ENCODE measurements at places on chromosomes 2 and 18.

- no peak for DNase-seq
Observed at GRCh38 chr18:24026457-24026856, 11.9 kb downstream of the TTC39C start.

GRCh38 chr2:120036145-120036544 lies 23.3 kb downstream of the EPB41L5 start:
- DNase-seq: no peak

DNA sequence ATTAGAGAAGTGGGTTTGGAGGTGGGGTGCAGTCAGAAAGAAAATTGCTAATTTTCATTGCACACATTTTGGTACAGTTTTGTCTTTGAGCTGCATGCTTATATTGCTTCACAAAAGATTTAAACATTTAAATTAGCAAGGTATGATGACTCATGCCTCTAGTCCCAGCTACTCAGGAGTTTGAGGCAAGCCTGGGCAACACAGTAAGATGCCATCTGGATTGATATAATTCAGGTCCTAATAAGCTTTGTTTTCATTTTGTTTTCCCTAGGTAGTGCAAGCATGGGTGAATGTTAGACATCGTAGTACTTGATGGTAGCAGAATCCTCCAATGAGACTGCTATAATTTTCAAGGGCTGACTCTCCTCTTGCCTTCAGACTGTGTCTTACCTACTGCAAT lies 396.7 kb upstream of the RGPD4 start:
- DNase-seq: no peak

GRCh38 chr18:21513292-21513691 lies 87.2 kb downstream of the ESCO1 start:
- no peak for DNase-seq

GRCh38 chr2:88919087-88919738 lies 227.7 kb downstream of the RPIA start:
- no peak for DNase-seq

GRCh38 chr18:10660179-10660884 lies 134.5 kb downstream of the NAPG start:
- DNase-seq: no peak

GRCh38 chr18:9673296-9674251 lies 34.5 kb upstream of the RAB31 start:
- no peak for DNase-seq

DNA sequence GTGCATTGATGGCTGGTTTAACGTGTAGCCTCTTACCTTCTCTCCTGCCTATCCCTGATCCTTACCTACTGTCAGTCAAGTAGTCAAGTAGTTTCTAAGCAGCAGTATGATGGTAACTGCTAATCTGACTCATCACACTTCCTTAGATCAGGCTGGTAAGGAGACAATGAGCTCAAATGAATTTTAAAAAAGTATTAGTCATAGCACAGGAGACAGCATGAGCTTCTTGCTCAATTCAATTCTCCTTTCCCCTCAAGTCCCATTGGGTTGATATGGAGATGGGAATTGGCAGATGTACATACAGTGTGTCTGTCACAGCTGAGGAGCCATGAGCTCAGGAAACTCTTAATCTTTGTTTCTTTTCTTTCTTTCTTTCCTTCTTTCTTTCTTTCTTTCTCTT lies 799.7 kb downstream of the LRP1B start:
- no peak for DNase-seq

GRCh38 chr18:76604935-76605240 lies 109.8 kb upstream of the ZNF516 start:
- no peak for DNase-seq

- no peak for DNase-seq
Observed at GRCh38 chr2:37541516-37541915, 129.9 kb downstream of the CDC42EP3 start.

GRCh38 chr2:36455788-36456187 lies 100.2 kb downstream of the CRIM1 start:
- DNase-seq: no peak

DNA sequence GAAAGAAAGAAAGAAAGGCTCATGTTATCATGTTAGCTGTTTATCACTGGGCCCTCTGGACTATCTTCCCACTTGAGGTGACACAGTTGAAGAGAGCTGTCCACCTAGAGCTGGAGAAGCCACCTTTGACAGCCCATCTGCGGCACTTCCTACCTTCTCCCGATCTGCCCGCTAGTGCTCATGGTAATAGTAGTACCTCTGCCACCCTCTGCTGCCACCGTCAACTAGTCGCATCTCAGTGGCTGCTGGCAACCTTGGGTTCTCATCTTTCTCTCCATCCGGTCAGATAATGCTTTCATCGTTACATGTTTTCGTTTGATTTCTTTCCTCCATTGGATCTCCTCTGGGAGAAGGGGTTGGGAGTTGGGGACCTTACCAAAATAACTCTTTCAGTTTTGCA lies 63.2 kb upstream of the COPS8 start:
- DNase-seq: no peak

DNA sequence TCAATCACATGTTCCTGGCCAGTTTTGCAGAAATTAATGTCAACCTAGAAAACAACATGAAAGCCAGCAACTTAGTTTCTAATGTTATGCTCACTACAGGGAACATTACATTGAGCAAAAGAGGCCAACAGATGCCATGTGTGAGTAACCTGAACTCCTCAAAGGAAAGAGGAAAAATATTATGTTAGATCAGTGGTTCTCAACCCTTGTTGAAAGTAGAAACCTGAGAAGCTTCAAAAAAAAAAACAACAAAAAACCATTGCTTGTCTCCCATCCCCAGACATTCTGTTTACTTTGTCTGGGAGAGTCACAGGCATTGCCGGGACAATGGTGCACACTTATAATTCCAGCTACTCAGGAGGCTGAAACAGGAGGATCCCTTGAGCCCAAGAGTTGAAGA lies 57.7 kb downstream of the METTL4 start:
- DNase-seq: no peak

DNA sequence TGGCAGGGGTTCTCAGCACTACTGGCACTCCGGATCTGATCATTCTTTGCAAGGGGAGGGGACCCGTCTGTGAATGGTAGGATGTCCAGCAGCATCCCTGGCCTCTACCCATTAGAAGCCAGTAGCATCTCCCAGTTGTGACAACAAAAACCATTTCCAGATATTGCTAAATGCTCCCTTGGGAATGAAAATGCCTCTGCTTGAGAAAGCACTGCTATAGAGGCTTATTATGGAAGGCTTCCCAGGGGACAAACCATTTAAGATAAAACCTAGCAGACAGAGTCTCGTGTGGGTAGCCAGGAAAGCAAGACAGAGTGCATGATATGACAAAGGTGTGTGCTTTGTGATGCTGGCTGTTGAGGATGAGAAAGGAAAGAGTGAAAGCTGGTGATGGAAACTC lies 273.7 kb downstream of the TMX3 start:
- DNase-seq: no peak

GRCh38 chr2:159744363-159744762 lies 32.1 kb downstream of the MARCHF7 start:
- DNase-seq: no peak

- DNase-seq: no peak
Observed at GRCh38 chr2:88331239-88331638, 121.3 kb downstream of the FOXI3 start.

GRCh38 chr18:24786027-24786426 lies 325.6 kb downstream of the HRH4 start:
- no peak for DNase-seq

DNA sequence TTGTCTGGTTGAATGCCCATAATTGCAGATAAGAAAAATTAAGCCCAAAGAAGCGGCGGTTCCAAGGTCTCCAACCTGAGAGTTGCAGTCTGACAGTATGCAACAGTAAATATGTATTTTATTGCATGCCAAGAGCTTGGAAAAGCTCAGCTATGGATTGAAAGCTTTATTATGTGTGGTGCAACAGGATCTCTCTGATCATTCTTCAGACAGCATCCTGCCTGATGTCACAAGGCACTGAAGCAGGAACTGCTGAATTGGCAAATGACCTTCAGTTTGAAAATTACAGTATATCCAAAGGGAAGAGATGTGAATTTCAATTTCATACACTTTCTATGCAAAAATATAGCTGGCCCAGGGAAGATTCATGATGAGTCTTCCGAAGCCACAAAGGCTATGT lies 42.5 kb downstream of the DOCK10 start:
- no peak for DNase-seq

DNA sequence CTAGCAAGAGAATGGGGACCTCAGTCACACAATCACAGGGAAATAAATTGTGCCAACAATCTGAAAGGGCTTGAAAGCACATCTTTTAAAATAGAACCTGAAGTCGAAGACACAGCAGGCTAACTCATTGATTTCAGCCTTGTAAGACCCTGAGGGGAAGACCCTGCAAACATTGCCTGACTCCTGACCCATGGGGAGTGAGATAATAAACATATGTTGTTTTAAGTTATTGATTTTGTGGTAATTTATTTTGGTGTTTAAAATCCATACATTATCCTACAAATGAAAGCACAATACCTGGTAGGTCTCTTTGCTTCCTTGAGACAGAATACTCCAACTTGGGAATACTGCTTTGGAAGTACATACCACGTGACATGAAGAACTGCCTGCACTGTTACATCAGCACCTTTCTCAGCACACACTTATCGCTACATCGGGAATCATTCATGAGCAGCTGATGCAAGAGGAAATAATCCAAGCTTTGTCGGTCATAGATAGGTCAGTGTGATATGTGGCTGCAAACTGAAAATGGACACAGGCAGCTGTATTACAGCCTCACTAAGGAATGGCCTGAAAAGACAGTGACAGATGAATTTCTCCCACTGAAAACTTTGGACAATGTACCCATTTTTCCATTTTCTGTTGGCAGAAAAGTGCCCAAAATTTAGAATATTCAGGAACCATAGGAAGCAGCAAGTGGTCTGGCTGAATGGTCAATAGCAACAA lies 494.5 kb upstream of the MAP2 start:
- DNase-seq: no peak

DNA sequence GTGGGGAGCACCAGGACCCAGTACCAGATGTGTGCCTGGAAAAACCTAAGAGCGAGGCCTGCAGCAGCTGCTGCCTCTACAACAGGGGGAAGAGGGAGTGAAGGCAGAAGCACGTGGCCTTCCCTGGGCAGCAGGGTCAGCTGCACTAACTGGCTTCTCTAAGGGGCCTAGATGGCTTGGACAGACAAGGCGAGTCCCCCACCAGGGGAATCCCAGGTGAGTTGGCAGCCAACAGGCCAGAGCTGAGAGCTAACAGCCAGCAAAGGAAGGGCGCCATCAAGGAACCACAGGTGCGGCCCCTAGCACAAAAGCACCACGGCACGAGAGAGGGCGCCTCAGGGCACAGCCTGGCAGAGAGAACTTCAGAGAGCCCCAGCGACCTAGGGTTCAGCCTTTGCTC lies 19.8 kb upstream of the MAL start:
- no peak for DNase-seq

- no peak for DNase-seq
Observed at GRCh38 chr18:74217476-74218143, 69.3 kb downstream of the TIMM21 start.

DNA sequence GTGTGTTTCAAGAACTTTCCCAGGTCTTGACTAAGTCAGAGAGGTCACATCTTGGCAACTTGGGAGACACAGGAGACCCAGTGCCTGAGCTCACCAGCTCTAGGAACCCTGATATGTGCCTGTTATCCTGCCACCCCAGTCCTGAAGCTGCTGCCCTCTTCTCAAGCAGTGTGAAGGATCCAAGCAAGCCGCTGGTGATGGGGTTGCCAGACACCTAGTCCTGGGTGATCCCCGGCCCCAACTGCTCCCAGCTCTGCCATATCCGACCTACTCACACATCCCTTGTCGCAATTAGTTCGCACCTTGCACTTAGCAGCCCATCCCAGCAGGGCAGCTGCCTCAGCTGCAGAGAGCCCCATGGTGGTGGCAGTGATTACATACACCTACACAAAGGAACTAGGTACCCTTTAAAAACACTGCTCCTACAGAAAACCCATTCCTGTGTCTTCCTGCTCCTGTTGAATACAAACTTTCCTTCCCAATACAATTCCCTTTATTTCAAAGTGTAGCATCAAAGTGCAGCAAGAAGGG lies 247.2 kb upstream of the RAB12 start:
- DNase-seq: no peak

- DNase-seq: no peak
Observed at GRCh38 chr2:165911231-165911630, 42.3 kb downstream of the TTC21B start.

GRCh38 chr2:82823892-82824291 lies 1635.2 kb downstream of the SUCLG1 start:
- DNase-seq: no peak

DNA sequence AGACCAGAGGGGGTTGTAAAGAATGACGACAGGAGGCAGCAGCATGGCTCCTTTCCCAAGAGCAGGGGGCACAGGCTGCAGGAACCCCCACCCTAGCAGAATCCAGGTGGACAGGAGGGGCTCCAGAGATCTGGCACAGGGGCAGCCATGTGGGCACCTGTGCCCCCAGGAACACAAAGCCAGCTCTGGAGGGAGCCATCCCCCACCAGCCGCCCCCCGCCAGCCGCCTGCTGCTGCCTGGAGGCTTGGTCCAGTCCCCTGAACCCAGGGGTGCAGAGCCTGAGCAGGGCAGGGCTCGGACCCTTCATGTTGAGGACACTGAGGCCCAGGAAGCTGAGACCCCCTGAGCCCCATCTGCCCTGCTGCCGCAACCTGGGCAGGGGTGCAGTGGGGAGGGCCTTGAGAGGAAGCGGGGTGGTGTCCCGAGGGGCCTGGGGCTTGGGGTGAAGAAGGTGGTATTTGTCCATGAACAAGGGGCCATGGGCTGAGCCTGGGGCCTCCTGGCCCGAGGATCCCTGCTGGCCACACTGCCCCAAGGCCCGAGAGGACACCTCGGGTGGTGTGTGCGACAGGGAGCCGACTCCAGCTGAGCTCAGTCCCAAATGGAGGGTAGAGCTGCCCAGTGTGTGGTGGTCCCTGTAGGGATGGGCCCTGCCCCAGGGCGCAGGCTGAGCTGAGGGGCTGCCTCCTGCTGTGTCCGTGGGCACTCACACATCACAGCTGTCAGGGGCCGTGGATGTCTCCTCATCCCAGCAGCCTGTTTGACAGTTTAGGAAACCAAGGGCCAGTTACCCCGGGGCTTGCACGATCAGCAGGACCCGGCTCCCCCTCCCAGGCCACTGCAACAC lies 39.8 kb upstream of the SNED1 start:
- DNase-seq: no peak

DNA sequence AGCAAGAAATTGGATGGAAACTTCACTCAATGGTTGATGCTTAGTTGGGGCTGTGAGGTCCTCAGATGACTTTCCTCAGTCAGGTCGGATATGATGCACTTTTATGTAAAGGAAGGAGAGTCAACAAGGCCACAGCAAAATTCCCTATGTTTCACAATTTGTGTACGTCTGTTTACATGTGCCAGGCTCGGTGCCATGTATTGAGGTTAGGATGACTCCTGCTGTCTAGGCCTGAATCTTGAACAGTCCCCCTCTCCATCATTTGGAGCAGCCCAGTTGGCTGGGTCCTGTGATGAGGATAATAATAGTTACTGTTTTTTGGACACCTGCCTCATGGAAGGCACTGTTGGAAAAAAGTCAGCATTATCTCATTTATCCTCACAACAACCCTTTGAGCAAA lies 43.1 kb downstream of the VSNL1 start:
- no peak for DNase-seq

DNA sequence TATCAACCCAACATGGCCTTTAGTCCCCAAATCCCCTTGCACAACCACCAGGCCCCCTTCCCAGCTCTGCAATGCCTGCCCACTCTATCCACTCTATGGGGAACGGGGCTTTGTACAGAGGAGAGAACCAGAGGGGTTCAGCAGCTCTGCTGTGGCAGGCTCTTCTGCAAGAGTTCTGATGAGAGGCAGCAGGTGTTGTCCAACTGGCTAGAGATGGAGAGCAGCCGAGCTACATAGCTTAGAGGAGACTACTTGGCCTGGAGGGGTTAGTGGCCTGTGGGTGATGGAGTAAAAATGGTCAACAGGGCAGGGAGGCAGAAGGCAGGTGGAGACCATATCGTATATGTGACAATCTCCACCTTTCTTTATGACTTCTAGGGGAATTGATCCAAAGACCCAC lies 103.0 kb downstream of the QPCT start:
- DNase-seq: no peak

Measured in activated CD8-positive, alpha-beta memory T cell treated with anti-CD3 and anti-CD28 coated beads for 1 hour (primary cell).